ENCODE measurements at places on chromosomes 6 and 20.

- no peak for DNase-seq
Measured at GRCh38 chr20:48823960-48824498, 3.8 kb downstream of the PREX1 start.

GRCh38 chr20:50617022-50617421, 74.3 kb downstream of the RIPOR3 start:
- no peak for DNase-seq

GRCh38 chr6:33316603-33317418, 733 bp downstream of the ZBTB22 start:
- DNase-seq = no peak

DNA sequence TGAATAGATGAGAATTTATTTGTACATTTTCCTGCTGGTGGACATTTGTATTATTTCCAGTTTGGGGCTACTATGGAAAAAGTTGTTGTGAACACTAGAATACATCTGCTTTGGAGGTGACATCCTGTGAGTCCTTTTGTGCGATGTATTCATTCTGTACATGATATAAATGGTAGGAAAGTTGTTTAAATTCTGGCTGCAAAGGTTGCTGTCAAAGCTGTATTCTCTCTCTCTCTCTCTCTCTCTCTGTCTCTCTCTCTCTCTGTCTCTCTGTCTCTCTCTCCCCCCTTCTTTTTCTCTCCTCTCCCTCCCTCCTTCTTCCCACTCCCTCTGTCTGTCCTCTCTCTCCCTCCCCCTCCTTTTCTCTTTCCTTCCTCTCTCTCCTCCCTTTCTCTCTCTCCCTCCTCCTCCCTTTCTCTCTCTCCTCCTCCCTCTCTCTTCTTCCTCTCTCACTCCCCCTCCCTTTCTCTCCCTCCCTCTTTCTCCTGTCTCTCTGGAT, 25.3 kb downstream of the SLC13A3 start:
- no peak for DNase-seq

GRCh38 chr20:11277170-11277569, 603.4 kb upstream of the JAG1 start:
- no peak for DNase-seq

DNA sequence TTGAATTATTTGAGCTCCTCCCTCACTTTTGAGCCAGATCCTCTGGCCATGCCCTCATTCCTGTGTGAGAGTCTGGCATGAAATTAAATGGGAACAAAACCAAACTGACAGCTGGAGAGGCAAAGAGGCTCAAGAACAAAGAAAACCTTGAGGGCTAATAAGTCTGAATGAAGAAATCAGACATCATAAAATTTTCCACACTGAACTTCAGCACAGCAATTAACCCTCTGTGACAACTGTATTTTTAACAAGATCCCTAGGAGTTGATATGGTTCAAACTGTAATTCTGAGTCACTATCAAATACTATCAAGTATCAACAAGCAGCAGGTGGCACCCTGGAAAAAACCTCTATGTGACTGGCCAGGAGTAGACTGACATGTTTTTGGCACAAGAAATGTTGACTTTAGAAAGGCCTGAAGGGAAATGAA, 109.4 kb upstream of the EMILIN3 start:
- no peak for DNase-seq

GRCh38 chr6:42257614-42258013, 40.0 kb upstream of the MRPS10 start:
- DNase-seq = no peak

- no peak for DNase-seq
Measured at GRCh38 chr6:148140772-148141557, 201.7 kb upstream of the SASH1 start.

DNA sequence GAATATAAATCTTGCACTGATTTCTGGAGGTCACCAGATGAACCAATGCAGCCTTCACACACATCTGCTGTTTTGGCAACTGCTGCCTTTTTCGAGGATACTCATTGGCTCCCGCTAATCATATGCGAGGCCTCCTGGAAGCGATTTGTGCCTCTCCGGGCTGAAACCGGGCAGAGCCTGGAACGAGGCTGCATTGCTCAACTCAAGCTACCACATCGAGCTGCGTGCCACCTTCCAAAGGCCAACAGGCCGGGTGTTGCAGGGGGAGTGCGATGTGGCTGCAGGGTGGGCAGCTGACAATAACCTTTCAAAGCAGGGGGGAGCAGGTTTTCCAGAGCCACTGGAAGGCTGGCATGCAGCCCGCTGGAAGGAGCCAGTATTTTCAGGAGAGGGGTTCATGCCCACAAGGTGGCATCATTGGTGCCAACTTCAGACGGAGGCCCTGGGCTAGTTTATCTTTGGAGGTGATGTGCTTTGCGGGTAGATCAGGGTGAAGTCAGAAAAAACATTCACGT, 122.6 kb upstream of the IFNGR1 start:
- no peak for DNase-seq

- peak; percentile 78 for DNase-seq
Measured at GRCh38 chr6:52286798-52287432, 2.4 kb upstream of the MCM3 start.

GRCh38 chr6:44007818-44008621, 119.2 kb downstream of the MRPL14 start:
- DNase-seq = no peak

GRCh38 chr20:58709703-58710039, 17.1 kb downstream of the NPEPL1 start:
- DNase-seq = no peak

- DNase-seq = no peak
Measured at GRCh38 chr6:148192310-148192709, 150.3 kb upstream of the SASH1 start.

DNA sequence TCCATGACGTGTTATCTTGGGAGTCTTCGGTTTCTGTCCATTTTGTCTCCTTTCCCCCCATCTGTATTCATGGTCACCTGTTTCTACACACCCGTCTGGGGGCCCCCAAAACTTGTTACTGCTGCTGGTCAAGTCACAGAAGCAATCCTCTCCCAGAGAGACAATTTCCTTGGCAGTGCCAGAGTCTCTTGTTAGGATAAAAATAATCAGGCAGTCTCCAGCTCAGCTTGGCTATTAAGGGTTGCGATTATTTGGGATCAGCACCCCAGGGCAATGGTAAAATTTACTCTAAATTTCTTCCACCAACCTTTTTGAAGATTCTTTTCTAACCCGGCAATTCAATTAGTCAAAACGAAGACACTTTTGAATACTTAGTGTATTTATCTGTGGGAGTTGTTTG, 229.1 kb upstream of the JARID2 start:
- DNase-seq = no peak

- DNase-seq = no peak
Measured at GRCh38 chr6:4496284-4496683, 279.9 kb upstream of the CDYL start.

GRCh38 chr6:15338476-15338875, 92.6 kb downstream of the JARID2 start:
- no peak for DNase-seq

- DNase-seq = no peak
Measured at GRCh38 chr6:139448051-139448649, 73.7 kb upstream of the CITED2 start.

DNA sequence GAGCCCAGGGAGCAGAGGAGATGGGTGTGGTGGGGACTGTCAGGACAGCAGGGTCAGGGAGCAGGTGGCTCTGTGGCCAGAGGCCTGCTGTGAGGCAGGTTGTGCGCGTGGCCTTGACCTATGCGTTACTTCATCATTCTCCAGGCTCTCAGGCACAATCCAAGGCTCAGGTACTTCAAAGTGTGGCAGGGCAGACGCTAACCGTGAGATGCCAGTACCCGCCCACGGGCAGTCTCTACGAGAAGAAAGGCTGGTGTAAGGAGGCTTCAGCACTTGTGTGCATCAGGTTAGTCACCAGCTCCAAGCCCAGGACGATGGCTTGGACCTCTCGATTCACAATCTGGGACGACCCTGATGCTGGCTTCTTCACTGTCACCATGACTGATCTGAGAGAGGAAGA, 535 bp downstream of the NCR2 start:
- DNase-seq = no peak

GRCh38 chr20:45087097-45087790, 13.7 kb downstream of the KCNS1 start:
- no peak for DNase-seq

- DNase-seq = no peak
Measured at GRCh38 chr20:52416953-52417352, 225.4 kb upstream of the ZFP64 start.

DNA sequence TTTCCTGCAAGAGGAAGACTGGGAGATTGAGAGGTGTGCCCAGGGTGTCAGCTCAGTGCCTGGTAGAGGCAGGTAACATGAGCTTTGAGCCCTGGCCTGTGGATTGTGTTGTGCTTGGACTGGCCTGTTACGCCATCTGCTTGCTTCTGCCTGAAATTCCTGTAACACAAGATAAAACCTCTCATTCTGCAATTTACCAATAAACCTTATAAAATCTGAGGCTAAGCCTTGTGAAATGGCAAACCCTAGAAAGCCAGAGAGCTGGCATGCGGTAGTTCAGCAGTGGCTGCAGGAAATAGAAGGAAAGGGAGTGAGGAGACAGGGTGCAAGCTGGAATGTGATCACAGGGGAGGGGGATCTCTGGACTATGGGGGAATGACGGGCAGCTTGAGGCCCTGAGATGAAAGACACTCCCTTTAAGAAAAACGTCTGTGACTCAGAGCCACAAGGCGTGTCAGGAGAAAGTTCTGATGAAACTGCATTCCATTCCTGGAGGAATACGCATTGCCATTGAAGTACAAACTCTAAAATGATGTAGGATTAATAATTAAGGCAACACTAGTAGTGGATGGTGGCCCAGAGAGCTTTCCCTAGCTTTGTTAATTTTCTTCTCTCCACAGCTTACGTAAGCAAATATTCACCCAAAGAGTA, 26.3 kb upstream of the TFAP2A start:
- DNase-seq = peak; percentile 82

DNA sequence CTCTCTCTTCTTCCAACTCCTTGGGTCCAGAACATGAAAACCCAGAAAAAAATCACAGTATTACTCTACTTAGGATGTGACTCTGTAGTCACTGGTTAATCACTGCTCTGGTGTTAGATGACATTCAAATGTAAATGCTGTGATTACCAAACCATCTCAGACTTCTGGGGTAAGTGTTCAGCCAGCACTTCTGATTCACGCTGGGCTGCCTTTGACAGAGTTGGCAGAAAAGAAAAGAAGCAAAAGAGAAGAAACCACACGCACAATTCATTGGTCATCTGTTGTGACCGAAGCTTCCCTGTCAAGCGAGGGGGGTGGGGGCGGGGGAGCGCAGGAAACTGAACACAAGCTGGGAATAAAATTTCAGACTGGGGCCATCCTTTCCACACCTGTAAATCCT, 82.7 kb downstream of the PSMG4 start:
- no peak for DNase-seq

DNA sequence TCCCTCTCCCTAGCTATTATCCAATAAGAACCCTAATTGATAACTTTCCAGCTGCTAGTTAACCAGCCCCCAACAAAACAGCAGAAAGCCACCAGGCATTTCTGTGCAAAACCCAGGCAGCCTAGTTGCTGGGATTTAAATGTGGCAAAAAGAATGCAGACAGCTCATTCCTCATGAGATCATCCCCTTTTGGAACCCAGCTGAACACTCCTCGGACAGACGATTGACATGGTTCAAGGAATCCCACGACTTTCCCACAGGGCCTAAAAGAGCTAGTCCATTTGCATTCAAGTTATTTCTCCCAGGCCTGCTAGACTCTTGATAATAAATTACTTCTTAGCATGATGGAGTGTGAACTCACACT, 24.0 kb downstream of the JAG1 start:
- DNase-seq = no peak

DNA sequence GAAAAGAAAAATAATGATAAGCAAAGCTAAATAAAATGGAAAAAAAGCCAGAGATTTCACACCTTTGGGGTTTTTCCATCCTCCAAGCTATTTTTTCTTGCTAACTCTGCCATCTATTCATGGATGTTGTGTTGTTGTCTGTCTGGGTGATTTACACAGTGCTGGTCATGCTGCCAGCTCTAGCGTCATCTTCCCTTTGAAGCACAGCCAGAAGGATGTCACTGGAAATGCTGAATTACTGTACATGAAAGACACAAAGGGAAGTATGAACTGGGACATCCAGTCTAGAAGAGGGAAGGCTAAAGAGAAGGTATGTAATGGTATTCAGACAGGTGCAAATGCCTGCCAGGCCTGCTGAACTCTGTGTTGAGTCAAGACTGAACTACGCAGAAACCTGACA, 241.9 kb upstream of the STXBP5 start:
- DNase-seq = no peak

DNA sequence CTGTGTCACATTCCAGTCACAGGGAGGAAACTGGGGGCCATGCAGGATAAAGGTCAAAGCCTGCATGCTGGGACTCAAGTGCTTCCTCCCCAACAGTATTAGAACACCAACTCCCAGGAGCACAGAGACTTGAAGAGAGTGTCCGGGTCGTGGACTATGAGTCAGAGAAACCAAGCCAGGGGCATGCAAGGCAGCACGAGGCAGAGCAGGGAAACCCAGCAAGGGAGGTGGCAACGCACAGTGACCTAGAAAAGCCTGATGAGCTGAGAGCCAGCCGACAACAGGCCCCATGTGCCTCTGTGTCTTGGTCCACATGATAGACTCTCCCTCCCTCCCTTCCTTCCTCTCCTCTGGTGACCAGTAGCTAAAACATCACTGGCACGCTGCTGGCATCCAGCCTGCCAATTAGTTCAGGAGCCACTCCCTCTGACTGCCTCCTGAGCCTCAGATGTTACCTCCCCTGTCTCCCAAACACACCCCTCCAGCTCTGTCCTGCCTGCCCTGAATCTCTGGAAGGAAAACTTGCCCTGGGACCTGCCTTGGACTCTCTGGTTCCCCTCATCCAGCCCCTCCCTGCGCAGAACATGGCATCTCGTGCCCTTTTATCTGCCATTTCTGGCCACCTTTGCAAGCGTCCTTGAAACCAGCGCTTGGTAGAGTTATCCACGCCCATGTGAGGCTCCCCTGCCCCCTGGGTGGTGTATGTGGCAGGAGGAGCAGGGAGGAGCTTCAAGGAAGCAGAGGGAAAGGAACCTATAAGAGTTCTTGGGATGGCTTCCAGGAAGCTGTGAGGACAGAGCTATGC, 16.2 kb upstream of the RNF39 start:
- DNase-seq = no peak

DNA sequence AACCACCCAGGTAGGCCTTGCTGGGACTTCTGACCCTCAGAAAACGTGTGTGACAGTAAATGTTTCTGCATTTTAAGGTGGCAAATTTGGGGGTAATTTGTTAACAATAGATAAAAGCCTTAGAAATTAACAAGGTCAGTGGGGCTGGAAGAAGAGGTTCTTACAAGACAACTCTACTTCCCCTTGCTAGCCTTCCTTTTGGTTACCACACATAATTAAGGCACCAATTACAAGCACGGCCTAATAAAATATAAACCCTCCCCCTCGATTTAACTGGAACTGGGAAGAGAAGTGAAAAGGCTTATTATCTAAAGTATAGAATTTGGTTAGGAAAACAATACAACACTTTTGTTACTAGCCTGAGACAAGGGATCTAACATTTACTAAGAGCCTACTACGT, 38.8 kb downstream of the ELOVL5 start:
- no peak for DNase-seq

GRCh38 chr6:107600936-107601335, 111.0 kb downstream of the SOBP start:
- peak; percentile 53 for DNase-seq

Data from Caco-2 (cell line).